NCI-H1417 treated with DMSO at 0.1 percent for 48 hours (cell line): ENCODE measurements at places on chromosomes 13 and 19.

DNA sequence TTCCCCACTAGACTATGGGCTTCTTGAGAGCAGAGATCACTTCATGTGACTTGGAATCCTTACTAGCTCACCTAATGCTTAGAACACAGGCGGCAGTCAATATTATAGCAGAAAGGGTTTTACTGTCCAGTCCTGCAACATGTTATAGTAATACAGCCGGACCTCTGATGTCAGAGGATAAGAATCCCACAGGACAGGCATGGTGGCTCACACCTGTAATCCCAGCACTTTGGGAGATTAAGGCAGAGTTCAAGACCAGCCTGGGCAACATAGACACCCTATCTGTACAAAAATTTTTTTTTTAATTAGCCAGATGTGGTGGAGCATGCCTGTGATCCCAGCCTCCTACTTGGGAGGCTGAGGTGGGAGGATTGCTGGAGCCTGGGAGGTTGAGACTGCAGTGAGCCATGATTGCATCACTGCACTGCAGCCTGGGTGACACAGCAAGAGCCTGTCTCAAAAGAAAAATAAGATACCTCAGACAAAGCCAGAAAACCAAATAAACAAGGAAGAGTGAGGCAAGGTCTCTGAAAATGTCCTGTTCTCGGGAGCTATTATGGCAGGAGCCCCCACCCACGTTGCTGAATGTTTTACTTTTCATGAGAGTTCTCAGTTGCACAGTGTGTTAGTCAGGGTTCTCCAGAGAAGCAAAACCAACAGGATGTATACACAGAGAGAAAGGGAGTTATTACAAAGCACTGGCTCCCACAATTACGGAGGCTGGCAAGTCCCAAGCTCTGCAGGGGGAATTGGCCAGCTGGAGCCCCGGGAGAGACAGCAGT is 100.8 kb downstream of the UBL3 start:
- no peak for DNase-seq

DNA sequence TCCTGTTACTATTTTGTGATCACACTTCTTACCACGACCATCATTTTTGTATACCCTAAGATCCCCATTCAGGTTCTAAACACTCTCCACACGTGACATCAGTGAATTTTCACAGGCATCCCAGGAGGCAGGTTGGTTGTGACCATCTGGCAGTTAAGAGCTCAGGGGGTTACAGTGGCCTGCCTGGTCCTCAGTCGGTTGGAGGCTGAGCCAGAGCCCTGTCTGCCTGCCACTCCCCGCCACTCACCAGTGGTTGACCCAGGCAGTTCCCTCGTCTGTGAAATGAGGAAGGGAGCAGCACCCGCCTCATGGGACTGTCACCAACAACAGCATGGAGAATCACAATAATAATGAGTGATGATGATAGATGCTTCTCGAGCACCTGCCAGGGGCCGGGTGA is 36.4 kb upstream of the EHD2 start:
- DNase-seq, result no peak

- DNase-seq, result no peak
Measured at GRCh38 chr13:113121183-113121927, 1.2 kb upstream of the F10 start.

GRCh38 chr19:22332924-22333323 is 46.7 kb downstream of the ZNF729 start:
- no peak for DNase-seq

DNA sequence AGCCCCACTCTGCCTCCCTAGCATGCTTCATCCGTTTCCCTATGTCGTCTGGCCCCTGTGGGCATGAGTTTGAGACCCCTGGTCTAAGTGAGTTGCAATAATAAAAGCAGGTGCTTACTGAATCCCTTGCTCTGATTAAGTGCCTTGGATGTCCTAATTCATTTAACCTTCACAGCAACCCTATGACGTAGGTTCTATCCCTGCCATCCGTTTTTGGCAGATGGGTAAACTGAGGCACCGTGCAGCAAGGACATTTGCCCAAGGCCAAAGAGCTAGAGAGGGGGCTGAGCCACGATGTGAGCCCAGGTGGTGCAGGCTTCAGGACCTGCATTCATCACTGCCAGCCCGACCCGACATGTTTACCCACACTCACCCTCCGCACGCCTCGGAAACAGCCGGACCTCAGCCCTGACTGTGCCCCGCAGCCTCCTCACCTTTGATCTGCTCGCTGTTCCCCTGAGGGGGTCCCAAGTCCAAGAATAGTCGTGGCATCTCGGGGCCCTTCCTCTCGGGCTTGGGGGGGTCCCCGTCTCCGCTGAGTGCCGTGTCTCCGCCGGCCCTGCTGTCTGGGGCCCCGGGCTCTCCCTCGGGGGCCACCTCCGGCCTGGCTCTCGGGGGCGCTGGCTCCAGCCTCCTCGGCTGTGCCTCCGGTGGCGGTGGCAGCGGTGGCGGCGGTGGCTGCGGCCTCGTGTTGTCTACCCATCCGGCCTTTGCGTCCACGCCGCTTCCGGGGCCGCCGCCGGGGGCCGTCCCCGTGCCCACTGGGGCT is 14.5 kb downstream of the LMTK3 start:
- DNase-seq, result no peak

DNA sequence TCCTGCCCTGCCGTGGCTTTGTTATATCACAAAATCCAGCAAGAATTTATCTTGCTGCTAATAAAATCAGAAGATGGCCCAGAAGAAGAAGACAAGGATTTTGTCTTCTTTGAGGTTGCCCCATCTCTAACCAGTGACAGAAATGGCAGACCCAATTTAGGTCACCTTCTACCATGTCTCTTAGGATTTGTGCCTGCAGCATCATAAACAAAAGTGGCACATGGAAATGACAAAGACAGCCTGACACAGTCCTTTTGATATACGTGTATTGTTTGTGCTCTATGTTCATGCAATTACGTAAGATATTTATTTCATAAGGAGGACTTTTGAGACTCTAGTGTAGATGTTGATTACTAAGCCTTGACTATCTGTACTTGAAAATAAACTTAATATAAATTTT is 135.9 kb upstream of the TMTC4 start:
- no peak for DNase-seq

DNA sequence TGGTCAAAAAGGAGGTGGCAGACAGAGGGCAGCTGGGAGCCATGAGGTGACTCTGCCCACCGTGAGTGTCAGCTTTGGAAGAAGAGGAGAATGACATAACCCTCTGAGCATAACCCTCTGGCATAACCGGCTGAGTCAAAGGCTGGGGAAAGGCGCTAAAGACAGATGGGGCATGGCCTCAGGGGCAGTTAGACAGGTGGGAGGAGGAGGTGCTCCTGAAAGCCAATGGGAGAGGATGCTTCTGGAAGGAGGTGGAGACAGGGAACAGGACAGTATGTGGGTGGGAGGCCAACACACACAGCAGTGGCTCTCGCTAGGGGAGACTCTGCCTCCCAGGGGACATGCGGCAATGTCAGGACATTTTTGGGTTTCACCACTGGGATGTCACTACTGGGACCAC is 17.1 kb downstream of the ELAVL1 start:
- DNase-seq, result no peak

DNA sequence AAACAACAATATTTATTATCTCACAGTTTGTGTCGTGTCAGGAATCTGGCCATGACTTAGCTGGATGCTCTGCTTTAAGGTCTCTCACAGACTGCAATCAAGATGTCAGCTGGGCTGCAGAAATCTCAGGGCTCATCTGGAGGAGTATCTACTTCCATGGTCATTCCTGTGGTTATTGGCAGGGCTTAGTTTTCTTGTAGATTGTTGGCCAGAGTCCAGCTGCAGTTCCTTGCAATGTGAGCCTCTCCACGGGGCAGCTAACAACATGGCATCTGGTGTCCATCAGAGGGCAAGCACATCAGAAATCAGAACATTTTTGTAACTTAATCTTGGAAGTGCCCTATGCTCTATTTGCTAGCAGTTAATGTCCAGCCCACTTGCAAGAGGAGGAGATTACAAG is 45.7 kb upstream of the TDRD3 start:
- DNase-seq, result no peak

DNA sequence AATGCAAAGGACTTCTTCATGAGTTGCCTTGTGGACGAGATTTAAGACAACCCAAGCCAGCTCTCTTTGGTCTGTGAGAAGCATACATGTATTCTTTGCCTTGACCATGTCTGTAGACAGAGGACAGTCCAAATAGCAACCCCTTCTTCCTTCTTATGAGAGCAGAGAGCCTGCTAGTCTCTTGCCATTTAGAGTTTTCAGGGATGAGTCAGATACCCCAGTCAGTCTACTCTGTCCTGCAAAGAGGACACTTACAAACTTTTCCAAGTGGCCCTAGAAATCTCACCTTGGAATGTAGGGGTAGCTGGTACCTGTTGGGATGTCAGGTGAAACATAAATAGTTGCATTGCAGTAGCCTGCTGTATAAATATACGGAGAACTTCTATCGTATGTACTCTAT is 36.7 kb downstream of the DNAJC3 start:
- no peak for DNase-seq

GRCh38 chr19:17623224-17623935 is 64.8 kb downstream of the UNC13A start:
- no peak for DNase-seq

- DNase-seq, result no peak
Measured at GRCh38 chr19:43518051-43518450, 8.9 kb downstream of the ETHE1 start.

GRCh38 chr19:58395979-58396627 is 647 bp downstream of the RNF225 start:
- no peak for DNase-seq

- DNase-seq, result no peak
Measured at GRCh38 chr13:59843040-59843439, 320.7 kb downstream of the DIAPH3 start.

- DNase-seq, result no peak
Measured at GRCh38 chr13:29489650-29490560, 105.6 kb downstream of the SLC7A1 start.

DNA sequence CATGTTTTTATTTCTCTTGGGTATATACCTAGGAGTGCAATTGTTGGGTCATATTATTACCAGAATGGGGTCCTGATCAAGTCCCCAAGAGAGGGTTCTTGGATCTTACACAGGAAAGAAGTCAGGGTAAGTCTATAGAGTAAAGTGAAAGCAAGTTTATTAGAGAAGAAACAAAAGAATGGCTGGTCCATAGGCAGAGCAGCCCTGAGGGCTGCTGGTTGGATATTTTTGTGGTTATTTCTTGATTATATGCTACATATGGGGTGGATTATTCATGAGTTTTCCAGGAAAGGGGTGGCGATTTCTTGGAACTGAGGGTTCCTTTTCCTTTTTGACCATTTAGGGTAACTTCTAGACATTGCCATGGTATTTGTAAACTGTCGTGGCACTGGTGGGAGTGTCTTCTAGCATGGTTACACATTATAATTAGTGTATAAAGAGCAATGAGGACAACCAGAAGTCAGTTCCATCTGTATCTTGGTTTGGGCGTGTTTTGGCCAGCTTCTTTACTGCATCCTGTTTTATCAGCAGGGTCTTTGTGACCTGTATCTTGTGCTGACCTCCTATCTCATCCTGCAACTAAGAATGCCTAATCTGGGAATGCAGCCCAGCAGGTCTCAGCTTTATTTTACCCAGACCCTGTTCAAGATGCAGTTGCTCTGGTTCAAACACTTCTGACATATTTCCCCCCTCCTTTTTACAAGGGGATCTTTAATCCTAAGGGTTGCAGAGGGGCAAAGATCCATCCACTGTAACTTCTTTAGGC is 41.1 kb downstream of the CEACAM1 start:
- DNase-seq, result no peak

- DNase-seq, result no peak
Measured at GRCh38 chr13:93900731-93901130, 578.8 kb downstream of the DCT start.
